Placental epithelial cell (primary cell): ENCODE measurements at places on chromosomes 2 and 18. TPM values are rescaled to one million over a fixed set of nuclear protein-coding genes. Genes with fewer than 3 reads are reported as not detected.

OR6B3 gene
- total RNA-seq: not detected in 2 replicates

RTKN gene
- total RNA-seq: 76.2 and 119 TPM in 2 replicates

KYNU gene
- 0.98 and 3.1 TPM in 2 replicates for total RNA-seq

DLX1 gene
- total RNA-seq: not detected in 2 replicates

NR4A2 gene
- total RNA-seq: under 0.01 and 0.43 TPM in 2 replicates

ANKRD30B gene
- total RNA-seq: under 0.01 and 0.11 TPM in 2 replicates

TRIM54 gene
- not detected in 2 replicates for total RNA-seq

DGUOK gene
- total RNA-seq: 60.5 and 63.3 TPM in 2 replicates

GNAL gene
- total RNA-seq: 0.43 and 0.79 TPM in 2 replicates

SETBP1 gene
- total RNA-seq: 18.5 and 24.9 TPM in 2 replicates

MRO gene
- not detected in 2 replicates for total RNA-seq

HAAO gene
- 5.4 and 11.8 TPM in 2 replicates for total RNA-seq

RESP18 gene
- total RNA-seq: not detected in 2 replicates
